Activated CD8-positive, alpha-beta memory T cell treated with anti-CD3 and anti-CD28 coated beads, Interleukin-2, amount 10 ng/mL, durations not matched to agents 7 days and 5 days (primary cell): ENCODE measurements at places on chromosomes 13 and 19. TPM values are rescaled to one million over a fixed set of nuclear protein-coding genes. Genes with fewer than 3 reads are reported as not detected.

Gene SPACA4
- not detected for total RNA-seq

Gene ZNF726
- 18.1 TPM for total RNA-seq

GRCh38 chr19:3492919-3493318 is 7.6 kb downstream of the DOHH start:
- H3K4me3 ChIP-seq = no peak overlapping the region
- no peak for DNase-seq
- H3K36me3 ChIP-seq = peaks cover 12% of the 10 kb centered on the region
- peaks cover 2% of the 10 kb centered on the region for H3K4me1 ChIP-seq
- H3K27me3 ChIP-seq = no peaks in the 10 kb centered on the region
- no peak overlapping the region for H3K27ac ChIP-seq

DNA sequence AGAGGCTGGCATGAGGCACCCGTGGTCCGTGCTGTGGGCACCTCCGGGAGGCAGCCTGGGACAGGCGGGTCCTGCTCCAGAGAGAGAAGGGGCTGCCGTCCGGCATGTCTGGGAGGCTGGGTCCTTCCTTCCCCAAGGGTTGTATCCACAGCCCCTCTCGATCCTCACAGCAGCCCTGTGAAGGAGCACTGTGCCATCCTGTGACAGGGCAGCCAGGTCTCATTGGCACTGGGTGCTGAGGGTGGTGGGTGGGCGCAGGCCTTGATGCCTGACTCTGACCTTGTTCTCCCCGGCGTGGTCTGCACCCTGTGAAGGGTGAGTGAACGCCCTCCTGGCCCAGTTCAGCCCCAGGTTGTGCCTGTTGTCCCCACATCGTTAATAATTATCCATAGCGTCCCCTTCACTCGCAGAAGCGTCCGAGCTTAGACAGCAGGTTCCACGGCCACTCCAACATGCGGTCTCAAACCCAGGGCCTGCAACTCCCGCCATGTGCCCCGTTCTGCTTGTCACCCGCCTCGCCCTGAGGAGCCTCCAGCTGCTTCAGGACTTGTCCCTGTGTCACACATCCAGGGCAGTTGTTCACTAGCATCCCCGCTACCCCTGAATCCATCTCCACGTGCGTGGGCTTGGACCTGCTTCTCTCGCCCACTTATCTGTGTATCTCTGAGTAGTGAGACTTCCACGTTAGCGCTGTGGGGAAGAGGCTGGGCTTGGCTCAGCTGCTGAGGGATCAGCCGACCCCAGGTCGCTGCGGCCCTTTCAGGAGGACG is 10.6 kb downstream of the ATP11A start:
- no peaks in the 10 kb centered on the region for H3K36me3 ChIP-seq
- H3K4me3 ChIP-seq = no peak overlapping the region

DNA sequence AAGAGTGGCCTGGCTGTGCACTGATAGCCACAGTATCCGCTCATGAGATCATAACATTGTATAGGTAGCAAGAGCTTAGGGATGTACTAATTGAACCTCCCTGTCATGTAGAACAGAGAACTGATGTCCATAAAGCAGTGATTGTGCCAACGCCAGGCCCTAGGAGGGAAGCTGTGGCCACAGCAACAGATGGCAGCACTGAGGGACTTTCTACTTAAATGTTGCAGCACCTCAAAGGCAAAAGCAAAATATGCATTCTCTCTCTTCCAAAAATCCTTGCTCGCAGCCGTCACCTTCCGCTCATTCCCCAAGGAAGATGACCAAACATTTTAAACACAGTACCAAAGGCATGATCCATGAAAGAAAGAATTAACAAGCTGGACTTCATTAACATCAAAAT is 32.3 kb downstream of the COL4A1 start:
- no peaks in the 10 kb centered on the region for H3K4me1 ChIP-seq
- DNase-seq = peak; percentile 16
- H3K4me3 ChIP-seq = no peak overlapping the region
